ENCODE measurements at places on chromosomes 6 and 20.

GRCh38 chr6:89433252-89434149, 549 bp downstream of the ANKRD6 start:
- peak overlapping the region; percentile 88 for H3K4me3 ChIP-seq
- peak; percentile 52 for DNase-seq
- no peaks in the 10 kb centered on the region for H3K36me3 ChIP-seq
- H3K27ac ChIP-seq: no peak overlapping the region
- H3K27me3 ChIP-seq: peaks cover 3% of the 10 kb centered on the region

GRCh38 chr6:107638493-107638892, 148.6 kb downstream of the SOBP start:
- no peaks in the 10 kb centered on the region for H3K27me3 ChIP-seq
- H3K36me3 ChIP-seq: no peaks in the 10 kb centered on the region
- H3K4me1 ChIP-seq: peaks cover 22% of the 10 kb centered on the region

GRCh38 chr20:63345328-63346100, 15.6 kb downstream of the CHRNA4 start:
- no peak overlapping the region for H3K4me3 ChIP-seq
- H3K27me3 ChIP-seq: no peaks in the 10 kb centered on the region
- H3K4me1 ChIP-seq: no peaks in the 10 kb centered on the region

DNA sequence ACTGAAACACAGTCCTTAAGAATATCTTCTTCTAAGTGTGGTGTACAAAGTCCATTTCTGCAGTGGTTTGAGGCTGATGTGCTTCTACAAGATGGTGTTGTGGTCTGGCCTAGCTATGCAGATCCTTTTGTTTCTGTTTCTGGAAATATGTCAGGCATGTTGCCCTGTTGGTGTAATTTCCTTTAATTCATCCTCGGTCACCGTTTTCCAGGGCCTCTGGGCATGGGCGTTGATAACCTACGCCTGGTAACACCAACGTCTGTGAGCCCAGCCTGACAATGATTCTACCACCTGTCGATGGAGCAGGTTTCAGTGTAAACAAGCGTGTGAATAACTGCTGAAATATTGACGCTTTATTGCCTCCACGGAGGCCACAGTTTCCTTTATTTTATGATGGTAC, 33.3 kb upstream of the AFDN start:
- H3K36me3 ChIP-seq: no peaks in the 10 kb centered on the region
- no peak overlapping the region for H3K4me3 ChIP-seq
- H3K27ac ChIP-seq: no peak overlapping the region
- H3K4me1 ChIP-seq: peaks cover 5% of the 10 kb centered on the region
- H3K27me3 ChIP-seq: peaks cover 8% of the 10 kb centered on the region
- no peak for DNase-seq

DNA sequence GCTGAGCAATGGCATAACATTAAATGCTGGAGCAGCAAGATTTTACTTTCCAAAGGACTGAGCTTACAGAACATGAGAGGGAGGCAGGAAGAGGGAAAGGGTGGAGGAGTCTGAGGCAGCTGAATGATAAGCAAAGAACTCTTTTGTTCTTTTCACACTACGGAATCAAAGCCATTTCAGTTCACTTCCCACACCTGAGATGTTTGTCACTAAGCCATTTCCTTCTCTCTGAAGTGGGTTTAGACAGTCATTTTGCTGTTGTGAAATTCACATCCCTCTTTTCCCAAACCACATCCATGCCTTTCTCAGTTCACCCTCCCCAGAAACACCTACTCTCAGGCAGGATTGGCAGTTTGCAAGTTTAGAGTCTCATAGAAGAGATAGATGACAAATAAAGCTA, 267.9 kb downstream of the ADGRG6 start:
- H3K36me3 ChIP-seq: no peaks in the 10 kb centered on the region
- no peak overlapping the region for H3K4me3 ChIP-seq
- no peaks in the 10 kb centered on the region for H3K4me1 ChIP-seq

DNA sequence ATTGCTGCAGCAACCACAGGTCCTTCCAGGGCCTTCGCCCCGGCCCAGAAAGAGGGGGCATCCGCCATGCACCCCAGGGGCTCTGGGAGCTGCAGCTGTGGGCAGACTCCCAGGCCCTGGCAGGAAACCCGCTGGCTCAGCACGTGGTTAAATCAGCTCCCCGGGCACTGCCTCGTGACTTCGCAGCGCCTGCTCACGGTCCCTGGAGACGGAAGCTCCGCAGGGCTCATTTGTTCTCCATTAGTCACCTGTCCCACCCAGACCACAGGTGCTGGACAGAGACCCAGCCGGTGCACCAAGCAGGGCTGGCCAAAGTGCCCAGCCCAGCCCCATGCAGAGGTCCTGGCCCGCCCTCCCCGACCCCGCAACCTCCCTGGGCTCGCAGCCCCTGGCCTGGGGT, 14.7 kb downstream of the KCNQ2 start:
- no peaks in the 10 kb centered on the region for H3K36me3 ChIP-seq
- H3K4me3 ChIP-seq: no peak overlapping the region
- DNase-seq: no peak
- no peaks in the 10 kb centered on the region for H3K4me1 ChIP-seq

GRCh38 chr6:39706819-39707335, 18.3 kb downstream of the KIF6 start:
- H3K27ac ChIP-seq: no peak overlapping the region
- DNase-seq: no peak
- H3K36me3 ChIP-seq: no peaks in the 10 kb centered on the region
- no peaks in the 10 kb centered on the region for H3K4me1 ChIP-seq
- H3K27me3 ChIP-seq: no peaks in the 10 kb centered on the region

Measured in psoas muscle (tissue), 8 donors.